ENCODE measurements at places on chromosomes 7 and 10. TPM values are rescaled to one million over a fixed set of nuclear protein-coding genes. Genes with fewer than 3 reads are reported as not detected.

Gene GOLGA7B
- not detected for total RNA-seq

GRCh38 chr10:92972066-92972870, 88.3 kb upstream of the CYP26C1 start:
- peak; percentile 82 for DNase-seq

Gene FAM131B
- total RNA-seq, result 3.2 TPM

GRCh38 chr10:124601016-124601415, 139.4 kb downstream of the LHPP start:
- DNase-seq, result no peak

- no peak for DNase-seq
These were observed 10.2 kb upstream of the PNLIPRP2 start for GRCh38 chr10:116610443-116611152.

Gene PAX4
- total RNA-seq, result not detected

DNA sequence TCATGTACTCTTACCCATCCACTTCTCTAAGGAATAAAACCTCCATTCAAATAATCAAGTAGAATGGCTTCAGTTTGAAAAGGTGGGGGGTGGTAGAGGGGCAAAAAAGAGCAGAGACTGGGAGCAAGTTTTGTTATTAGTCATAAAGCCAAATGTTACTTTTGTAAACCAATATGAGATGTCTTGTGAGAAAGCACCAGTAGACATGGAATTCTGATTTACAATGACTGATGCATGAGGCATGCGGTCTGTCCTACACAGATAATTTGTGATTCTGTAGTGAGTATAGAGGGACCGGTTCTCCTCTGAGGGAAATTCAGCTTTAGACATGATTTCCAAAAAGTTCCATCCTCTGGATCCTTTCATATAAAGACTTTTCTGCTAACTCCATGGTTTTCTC, 12.9 kb upstream of the ABCA13 start:
- DNase-seq, result no peak

Gene NOS3
- 4.6 TPM for total RNA-seq

Gene FBXL13
- total RNA-seq, result 3.4 TPM

- no peak for DNase-seq
These were observed 7.6 kb upstream of the ORAI2 start for GRCh38 chr7:102425639-102426267.

DNA sequence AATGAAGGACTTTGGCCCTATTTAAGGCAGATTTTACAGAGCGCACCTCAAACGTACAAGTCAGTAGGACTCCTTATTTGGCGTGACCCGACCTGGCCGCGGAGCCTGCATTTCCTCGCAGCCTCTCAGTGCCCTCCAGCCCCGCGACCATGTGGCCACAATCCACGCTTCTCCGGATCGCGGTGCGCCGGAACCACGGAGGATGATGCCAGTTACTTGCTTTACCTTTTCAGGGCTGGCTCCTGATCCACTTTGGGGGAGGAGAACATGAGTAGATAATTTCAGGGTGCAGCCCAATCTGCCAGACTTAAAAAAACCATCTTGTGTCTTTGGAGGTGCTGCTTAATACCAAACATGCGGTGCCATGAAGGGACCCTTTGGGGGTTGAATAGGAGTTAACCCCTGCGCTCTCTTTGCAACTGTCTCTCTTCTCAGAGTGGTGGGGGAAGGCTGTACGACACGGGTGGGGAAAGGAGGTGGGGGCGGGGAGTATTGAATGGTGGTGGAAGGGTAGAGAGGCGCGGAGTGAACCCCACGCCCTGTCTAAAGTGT, 1.5 kb downstream of the FRAT1 start:
- DNase-seq, result no peak

DNA sequence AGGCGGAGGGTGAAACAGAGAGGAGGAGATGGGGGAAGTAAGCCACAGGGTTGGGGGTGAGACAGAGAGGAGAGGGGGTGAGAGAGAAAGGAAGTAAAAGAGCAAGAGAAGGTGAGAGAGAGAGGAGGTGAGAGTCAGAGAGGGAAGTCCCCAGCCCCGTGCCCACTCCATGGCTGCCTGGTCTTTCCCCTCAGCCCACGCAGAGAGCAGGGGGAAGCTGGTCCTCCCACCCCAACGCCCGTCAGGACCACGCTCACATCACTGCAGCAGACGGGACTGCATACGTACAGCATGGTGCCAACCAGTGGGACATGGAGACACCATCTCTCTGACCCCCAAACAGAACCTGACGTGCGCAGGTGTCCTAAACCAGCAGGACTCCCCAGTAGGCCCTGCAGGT, 12.1 kb upstream of the PDGFA start:
- no peak for DNase-seq

GRCh38 chr7:41694495-41694894, 8.4 kb downstream of the INHBA start:
- no peak for DNase-seq

DNA sequence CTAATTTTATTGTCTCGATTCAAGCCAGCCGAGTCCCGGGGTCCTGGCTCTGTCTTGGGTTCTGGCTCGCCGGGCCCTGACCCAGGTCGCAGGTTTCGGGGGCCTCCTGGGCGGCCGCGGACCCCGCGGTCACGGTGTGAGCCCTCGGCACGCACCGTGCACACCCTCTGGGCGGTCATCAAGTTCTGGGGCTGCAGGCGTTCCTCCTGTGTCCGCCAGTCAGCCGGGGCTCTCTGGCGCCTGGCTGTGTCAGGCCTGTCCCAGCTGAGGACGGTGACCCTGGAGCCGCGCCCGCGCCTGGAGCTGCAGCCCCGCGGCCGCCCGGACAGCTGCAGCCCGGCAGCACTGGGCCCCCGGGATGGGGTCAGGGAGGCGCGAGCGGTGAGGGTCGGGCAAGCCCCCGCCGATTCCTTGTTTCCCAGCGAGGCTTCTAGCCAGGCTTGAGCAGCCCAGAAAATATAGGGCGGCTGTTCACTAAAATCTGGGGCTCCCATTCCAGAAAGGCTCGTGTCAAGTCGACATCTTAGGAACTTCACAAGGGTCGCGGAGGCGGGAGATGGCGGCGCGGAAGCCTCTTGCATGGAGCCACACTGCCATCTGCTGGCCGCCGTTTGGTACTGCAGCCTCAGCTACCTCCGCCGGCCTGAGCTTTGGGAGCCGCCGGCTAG, 4.2 kb upstream of the HOXA7 start:
- peak; percentile 78 for DNase-seq

Gene NCF1
- not detected for total RNA-seq
